Brain microvascular endothelial cell (primary cell): ENCODE measurements at places on chromosomes 16 and 17.

GRCh38 chr17:64358261-64358788 lies 32.3 kb downstream of the PECAM1 start:
- DNase-seq: no peak

GRCh38 chr16:1157639-1158455 lies 4.9 kb downstream of the CACNA1H start:
- no peak for DNase-seq

DNA sequence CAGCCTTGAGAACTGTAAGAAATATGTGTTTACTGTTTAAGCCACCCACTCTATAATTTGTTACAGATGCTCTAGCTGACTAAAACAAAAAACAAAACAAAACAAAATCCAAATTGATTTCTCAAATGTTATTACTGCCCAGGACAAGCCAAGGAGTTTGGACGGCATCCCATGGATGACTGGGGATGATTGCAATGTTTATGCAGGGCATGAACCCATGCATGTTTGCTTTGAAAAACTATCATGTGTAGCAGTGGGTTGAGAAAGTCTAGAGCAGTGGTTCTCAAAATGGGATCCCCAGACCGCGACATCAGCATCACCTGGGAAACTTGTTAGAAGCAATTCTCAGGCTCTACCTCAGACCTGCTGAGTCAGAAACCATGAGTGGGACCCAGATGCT lies 223.2 kb upstream of the PSMD7 start:
- peak; percentile 22 for DNase-seq

- peak; percentile 77 for DNase-seq
Observed at GRCh38 chr17:8057691-8058114, 18.8 kb downstream of the ALOX15B start.

DNA sequence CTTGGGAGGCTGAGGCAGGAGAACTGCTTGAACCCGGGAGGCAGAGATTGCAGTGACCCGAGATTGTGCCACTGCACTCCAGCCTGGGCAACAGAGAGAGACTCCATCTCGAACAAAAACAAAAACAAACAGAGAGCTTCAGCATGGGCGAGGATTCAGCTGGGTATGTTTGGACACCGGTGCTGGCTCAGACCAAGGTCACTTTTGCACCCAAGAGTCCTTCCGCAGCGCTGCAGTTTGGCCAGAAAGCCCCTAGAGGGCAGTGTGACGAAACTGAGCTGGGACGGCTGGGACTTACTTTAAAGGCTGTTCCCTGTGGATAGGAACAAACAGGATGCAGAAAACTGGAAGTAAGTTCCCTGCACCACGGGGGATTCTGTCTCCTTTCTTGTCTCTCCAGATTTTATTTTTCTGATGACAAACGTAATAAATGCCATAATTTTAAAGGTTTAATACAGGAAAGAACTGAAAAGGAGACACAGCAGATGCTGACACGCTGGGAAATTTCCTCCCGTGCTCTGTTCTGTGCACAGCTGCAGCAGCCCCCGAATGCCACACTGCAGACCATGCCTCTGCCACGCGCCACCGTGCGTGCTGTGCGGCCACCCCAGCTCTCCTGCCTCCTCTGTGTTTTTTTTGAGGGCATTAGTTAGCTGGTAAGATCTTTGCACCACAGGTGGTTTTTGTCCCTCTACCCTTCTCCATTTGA lies 25.2 kb upstream of the USP36 start:
- DNase-seq: peak; percentile 74
